H1 (cell line): ENCODE measurements at places on chromosomes 6 and 20. TPM values are rescaled to one million over a fixed set of nuclear protein-coding genes. Genes with fewer than 3 reads are reported as not detected.

KIF25 gene
- 1.5 and 2.5 TPM in 2 replicates for polyA plus RNA-seq

GCLC gene
- polyA plus RNA-seq = 10.8 and 15.8 TPM in 2 replicates

HAO1 gene
- not detected in 2 replicates for polyA plus RNA-seq

PEX3 gene
- polyA plus RNA-seq = 5.2 and 8.0 TPM in 2 replicates

PI3 gene
- polyA plus RNA-seq = not detected in 2 replicates

PMEPA1 gene
- polyA plus RNA-seq = 12.7 and 18.1 TPM in 2 replicates

NOX3 gene
- polyA plus RNA-seq = not detected in 2 replicates

ID4 gene
- 2.0 and 4.4 TPM in 2 replicates for polyA plus RNA-seq

PPIL6 gene
- polyA plus RNA-seq = 0.19 and 0.42 TPM in 2 replicates

KCNS1 gene
- polyA plus RNA-seq = 1.4 and 2.0 TPM in 2 replicates

LY86 gene
- not detected in 2 replicates for polyA plus RNA-seq

LSM14B gene
- polyA plus RNA-seq = 58.3 and 93.9 TPM in 2 replicates

MED20 gene
- polyA plus RNA-seq = 46.6 and 51.8 TPM in 2 replicates

ADGRF4 gene
- polyA plus RNA-seq = 0.02 TPM in 1 of 2 replicates, not detected in the other

INSM1 gene
- polyA plus RNA-seq = 0.86 and 1.4 TPM in 2 replicates

C6orf15 gene
- 0.06 TPM in 1 of 2 replicates, not detected in the other for polyA plus RNA-seq

TNNC2 gene
- polyA plus RNA-seq = 7.6 and 10.4 TPM in 2 replicates

ELOVL2 gene
- 0.24 and 0.42 TPM in 2 replicates for polyA plus RNA-seq

CFB gene
- 0.09 and 0.20 TPM in 2 replicates for polyA plus RNA-seq

TFAP2D gene
- not detected in 2 replicates for polyA plus RNA-seq

AGPAT4 gene
- 13.5 and 14.5 TPM in 2 replicates for polyA plus RNA-seq

GLP1R gene
- polyA plus RNA-seq = 2.7 TPM in 2 replicates

CALHM4 gene
- polyA plus RNA-seq = not detected in 2 replicates

HSPA1L gene
- 0.78 and 1.00 TPM in 2 replicates for polyA plus RNA-seq

CD24 gene
- 1,771 and 2,134 TPM in 2 replicates for polyA plus RNA-seq

TBX18 gene
- 0.02 TPM in 1 of 2 replicates, not detected in the other for polyA plus RNA-seq

SNAP91 gene
- 0.97 and 1.3 TPM in 2 replicates for polyA plus RNA-seq

PRICKLE4 gene
- 0.32 and 0.38 TPM in 2 replicates for polyA plus RNA-seq

FLRT3 gene
- 0.25 and 0.41 TPM in 2 replicates for polyA plus RNA-seq

LKAAEAR1 gene
- 0.53 and 0.91 TPM in 2 replicates for polyA plus RNA-seq

PET117 gene
- 6.5 and 9.1 TPM in 2 replicates for polyA plus RNA-seq

ACOT13 gene
- 16.4 and 27.6 TPM in 2 replicates for polyA plus RNA-seq

TREM2 gene
- 0.20 and 0.24 TPM in 2 replicates for polyA plus RNA-seq

TCP11 gene
- polyA plus RNA-seq = 0.11 and 0.22 TPM in 2 replicates

SHLD1 gene
- 4.4 and 6.5 TPM in 2 replicates for polyA plus RNA-seq

SLC35F1 gene
- 5.4 and 7.0 TPM in 2 replicates for polyA plus RNA-seq

TTLL9 gene
- polyA plus RNA-seq = 0.06 and 0.19 TPM in 2 replicates

FHL5 gene
- polyA plus RNA-seq = not detected in 2 replicates

OR2J3 gene
- polyA plus RNA-seq = 0.03 TPM in 1 of 2 replicates, not detected in the other

GATA5 gene
- polyA plus RNA-seq = 0.08 TPM in 2 replicates

NRSN1 gene
- polyA plus RNA-seq = 0.03 and 0.15 TPM in 2 replicates

DOK5 gene
- 7.8 and 8.9 TPM in 2 replicates for polyA plus RNA-seq

SCUBE3 gene
- 0.80 and 1.1 TPM in 2 replicates for polyA plus RNA-seq

MOG gene
- 0.17 and 0.19 TPM in 2 replicates for polyA plus RNA-seq
